ENCODE measurements at places on chromosomes 6 and 20.
A peak's percentile ranks its signal among the peaks of the same experiment; 100 is the strongest.

- DNase-seq = no peak
These were observed 8.5 kb downstream of the SYNGAP1 start for GRCh38 chr6:33428224-33428965.

GRCh38 chr6:1439349-1439748 lies 50.0 kb downstream of the FOXF2 start:
- DNase-seq = no peak

DNA sequence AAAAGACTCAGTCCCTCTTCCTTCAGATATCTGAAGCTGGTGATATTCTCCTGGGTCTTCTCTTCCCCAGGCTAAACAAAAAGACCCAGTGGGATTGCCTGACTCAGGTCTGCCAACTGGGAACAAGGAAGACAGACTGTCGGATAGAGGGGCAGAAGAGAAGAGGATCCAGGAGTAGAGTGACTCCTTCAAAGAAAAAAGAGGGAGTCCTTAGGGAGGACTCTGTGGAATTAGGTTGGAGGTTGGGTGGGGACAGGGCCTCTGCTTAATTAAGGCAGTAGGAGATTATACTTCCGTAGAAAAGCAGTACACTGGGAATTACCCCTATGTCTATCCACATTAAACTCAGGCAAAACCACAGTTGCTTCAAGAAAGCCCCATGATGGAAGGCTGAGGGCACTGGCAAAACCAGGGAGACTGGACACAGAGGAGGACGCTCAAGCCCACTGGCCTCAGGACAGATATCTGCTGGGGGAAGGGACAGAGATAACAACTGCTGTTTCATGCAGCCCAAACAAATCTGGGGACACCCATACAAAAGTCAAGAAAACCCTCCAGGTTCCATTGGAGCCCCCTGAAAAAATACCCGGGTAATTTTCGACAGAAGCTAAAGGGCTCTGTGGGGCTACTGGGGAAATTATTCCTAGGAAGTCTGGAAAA lies 5.7 kb downstream of the BCL2L1 start:
- DNase-seq = no peak

DNA sequence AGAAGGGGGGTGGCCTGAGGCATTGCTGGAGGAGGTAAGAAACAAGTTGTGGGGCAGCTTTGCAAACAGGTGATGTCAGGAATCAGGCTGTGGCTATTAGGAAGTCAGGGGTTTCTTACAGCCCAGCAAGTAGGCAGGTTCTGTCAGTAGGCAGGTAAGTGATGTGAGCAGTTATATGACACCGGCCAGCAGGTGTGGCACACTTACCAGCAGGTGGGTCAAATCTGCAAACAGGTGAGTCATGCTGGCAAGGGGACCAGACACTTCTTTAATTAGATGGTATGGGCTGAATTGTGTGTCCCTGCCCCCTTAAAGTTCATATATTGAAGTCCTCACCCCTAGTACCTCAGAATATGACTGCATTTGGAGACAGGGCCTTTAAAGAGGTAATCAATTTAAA lies 16.4 kb upstream of the ENPP4 start:
- DNase-seq = no peak

DNA sequence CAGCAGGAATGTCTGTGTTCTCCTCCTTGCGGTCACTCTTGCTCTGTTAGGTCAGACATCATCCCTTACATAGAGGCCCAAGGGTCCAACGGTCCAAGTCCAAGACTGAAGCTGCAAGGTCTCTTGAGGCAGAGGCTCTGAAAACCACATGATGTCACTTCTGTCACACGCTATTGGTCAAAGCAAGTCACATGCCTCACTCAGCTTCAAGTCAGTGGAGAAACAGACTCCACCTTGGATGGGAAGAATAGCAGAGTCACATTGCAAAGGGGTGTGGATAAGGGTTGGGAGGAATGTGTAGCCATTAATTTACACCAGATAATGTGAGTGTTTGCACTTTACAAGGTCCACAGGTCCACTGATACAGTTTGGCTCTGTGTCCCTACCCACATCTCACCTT lies 17.5 kb downstream of the SLC52A3 start:
- no peak for DNase-seq

DNA sequence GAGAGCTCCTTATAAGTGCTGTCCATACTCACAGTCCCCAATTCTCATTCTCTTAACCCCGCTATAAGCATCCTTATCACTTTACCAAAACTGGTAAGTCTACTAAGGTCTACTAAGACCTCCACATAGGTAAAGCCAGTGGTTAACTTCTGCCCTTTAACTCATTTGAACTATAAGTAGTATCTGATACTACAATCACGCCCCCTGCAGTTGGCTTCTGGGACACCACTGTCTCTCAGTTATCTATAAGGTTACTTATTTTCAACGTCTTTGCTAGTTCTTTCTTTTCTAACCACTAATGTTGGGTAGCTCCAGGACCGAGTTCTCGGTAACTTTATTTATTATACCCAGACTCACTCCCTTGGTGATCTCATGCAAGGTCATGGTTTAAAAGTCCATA lies 142.6 kb downstream of the ARHGAP18 start:
- DNase-seq = peak; percentile 0

DNA sequence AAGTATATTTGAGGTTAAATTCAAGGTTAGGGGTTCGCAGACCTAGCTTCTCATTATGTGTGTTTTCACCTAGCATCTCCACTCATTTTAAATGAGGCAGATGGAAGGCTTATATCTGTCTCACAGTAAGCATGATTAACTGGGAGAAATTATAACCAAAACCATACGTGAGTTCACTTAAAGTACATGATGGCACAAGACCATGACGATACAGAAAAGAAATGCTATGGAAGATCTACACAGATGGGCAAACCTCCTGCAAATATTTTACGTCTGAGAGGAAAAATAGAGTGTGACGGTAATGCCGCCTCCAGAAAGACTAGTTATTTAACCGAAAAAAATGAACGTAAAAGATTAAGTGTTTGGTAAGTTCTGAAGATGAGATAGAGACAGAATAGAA lies 337.8 kb downstream of the FARS2 start:
- DNase-seq = no peak

- peak; percentile 55 for DNase-seq
These were observed 30.4 kb downstream of the KCNB1 start for GRCh38 chr20:49452011-49452482.

GRCh38 chr6:149919834-149920225 lies 3.1 kb downstream of the RAET1G start:
- no peak for DNase-seq

GRCh38 chr20:25553819-25554296 lies 31.5 kb downstream of the NINL start:
- peak; percentile 53 for DNase-seq

DNA sequence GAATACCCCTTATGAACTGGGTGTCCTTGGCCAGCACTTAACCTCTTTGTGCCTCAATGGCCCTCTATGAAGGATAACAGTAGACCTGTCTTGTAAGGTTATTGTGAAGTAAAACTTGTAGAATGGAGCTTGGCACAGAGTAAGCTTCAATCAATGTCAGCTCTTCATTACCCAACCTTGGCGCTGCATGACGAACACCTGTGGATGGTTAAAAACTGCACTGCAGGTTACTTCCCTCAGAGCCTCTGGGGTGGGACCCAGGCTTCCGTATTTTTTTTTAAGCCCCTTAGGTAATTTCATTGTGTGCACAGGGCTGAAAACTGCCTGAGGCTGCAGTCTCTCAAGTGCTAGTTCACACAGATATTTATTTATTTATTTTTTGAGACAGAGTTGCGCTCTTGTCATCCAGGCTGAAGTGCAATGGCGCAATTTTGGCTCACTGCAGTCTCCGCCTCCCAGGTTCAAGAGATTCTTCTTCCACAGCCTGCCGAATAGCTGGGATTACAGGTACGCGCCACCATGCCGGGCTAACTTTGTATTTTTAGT lies 42.8 kb upstream of the SLC23A2 start:
- no peak for DNase-seq

- DNase-seq = no peak
These were observed 672 bp downstream of the PREX1 start for GRCh38 chr20:48826883-48827771.

- no peak for DNase-seq
These were observed 33.0 kb downstream of the GHRH start for GRCh38 chr20:37228656-37229055.

GRCh38 chr6:149212892-149213801 lies 104.4 kb upstream of the TAB2 start:
- DNase-seq = no peak

- DNase-seq = no peak
These were observed 38.7 kb downstream of the TRDN start for GRCh38 chr6:123598011-123598410.

GRCh38 chr6:33313105-33313708 lies 671 bp downstream of the TAPBP start:
- DNase-seq = peak; percentile 10

DNA sequence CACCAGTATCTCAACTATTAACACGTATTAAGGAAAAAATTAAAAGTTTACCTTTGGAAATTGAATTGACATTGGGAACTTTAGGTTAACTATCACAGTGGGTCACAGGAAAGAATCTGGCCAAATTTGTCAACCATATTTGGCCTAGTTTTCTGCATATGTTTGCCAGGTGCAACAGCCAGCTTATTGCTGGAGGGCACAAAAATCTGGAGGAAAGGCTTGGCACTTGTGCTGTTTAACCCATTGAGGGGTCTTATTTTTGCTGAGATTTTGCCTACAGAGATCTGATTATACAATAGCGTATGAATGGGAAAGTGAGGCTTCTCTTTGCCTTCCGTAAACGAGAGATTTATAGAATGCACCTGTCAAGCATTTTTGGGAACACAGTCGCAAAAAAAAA lies 190.4 kb downstream of the PRL start:
- no peak for DNase-seq

DNA sequence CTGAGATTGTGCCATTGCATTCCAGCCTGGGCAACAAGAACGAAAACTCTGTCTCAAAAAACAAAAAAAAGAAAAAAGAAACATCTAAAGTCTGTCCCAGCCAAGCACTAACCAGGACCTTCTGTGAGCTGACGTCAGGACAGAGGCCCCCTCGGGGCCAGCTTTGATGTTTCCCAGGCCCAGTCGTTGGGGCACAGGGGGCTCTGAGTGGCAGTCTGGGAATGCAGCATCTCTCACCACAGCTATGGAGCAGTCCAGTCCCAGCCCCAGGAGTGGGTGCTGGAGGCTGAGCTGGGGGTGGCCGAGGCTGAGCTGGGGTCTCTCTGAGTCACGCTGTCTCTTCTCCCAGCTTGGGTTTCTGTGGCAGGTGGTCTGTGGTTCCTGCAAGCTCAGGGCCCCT lies 46.0 kb upstream of the SRF start:
- DNase-seq = no peak

GRCh38 chr6:161232010-161232409 lies 41.9 kb downstream of the AGPAT4 start:
- DNase-seq = no peak

GRCh38 chr6:33171016-33171879 lies 21.0 kb downstream of the COL11A2 start:
- DNase-seq = no peak

DNA sequence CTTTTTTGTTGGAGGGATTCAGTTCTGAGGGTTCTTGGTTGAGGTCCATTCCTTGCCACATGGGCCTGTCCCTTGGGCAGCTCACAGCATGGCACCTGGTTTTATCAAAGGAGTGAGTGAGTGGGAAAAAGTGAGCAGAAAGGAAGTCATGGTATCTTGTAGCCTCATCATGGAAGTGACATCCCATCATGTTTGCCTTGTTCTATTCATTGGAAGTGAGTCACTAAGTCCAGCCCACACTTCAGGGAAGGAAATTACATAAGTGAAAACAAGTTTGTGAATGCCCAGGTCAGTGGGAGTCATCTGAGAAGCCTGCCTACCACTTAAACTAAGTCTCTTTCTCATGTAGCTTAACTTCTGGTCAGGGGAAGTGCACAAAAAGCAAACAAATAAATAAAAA lies 32.8 kb upstream of the ZNFX1 start:
- DNase-seq = no peak

- no peak for DNase-seq
These were observed 905 bp downstream of the PPARD start for GRCh38 chr6:35343092-35343834.

GRCh38 chr6:165748390-165748789 lies 85.3 kb upstream of the PDE10A start:
- no peak for DNase-seq

- DNase-seq = peak; percentile 37
These were observed at the start of gene MYMX for GRCh38 chr6:44216677-44217331. MYMX (plus strand) TSS chr6:44216926; CDS start chr6:44217472, 546 bp downstream.

GRCh38 chr6:136657666-136658065 lies 107.4 kb upstream of the MAP7 start:
- DNase-seq = no peak

- DNase-seq = no peak
These were observed 31.6 kb upstream of the MRPS10 start for GRCh38 chr6:42249279-42249678.

DNA sequence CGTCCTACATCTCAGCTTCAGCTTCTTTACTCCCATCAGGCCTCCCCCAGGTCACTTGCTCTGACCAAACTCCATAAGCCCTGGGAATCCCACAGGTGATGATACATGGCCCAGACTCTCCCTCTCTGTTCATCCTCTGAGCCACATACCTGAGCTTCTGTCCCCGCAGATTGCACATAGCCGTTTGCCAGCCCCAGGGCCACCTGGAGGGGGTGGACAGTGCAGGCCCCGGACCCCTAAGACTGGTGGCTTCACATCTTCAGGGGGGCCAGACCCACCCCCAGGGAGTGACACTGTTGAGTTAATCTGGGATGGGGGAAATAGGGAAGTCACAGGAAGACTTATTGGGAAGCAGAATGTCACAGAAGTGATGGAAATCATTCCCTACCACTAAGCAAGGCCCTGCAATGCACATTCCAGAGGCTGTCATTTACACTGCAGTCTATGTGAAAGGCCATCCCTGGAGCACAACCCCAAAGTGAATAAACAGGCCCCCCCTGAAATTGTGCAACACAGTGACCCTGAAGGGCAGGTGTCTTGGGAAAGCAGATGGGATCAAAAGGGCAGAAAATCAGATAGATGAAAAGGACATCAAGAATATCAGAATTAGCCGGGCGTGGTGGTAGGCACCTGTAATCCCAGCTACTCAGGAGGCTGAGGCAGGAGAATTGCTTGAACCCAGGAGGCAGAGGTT lies 2.2 kb downstream of the RXRB start:
- DNase-seq = no peak

GRCh38 chr20:23106271-23106851 lies 20.2 kb upstream of the CD93 start:
- no peak for DNase-seq

DNA sequence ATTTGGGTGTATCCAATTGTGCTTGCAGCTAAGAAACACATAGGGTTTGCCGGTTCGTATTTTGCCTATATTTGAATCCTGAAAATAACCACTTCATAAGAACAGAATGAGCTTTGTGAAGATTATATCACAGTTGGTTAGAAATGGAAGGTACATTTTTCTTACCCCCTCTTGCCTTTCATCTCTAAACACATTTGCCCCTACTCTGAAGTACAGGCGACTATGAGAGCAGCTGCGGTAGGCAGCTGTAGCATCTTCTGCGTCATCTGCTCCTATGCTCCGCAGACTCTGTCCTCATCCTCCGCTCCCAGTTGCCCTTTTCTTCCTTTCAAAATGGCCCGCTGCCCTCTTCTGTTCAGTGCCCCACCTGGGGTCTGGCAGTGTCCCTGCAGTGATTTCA lies 47.6 kb upstream of the REV3L start:
- no peak for DNase-seq

GRCh38 chr20:43844778-43845614 lies 69.7 kb upstream of the TOX2 start:
- no peak for DNase-seq
